RPMI7951 (cell line): ENCODE measurements at places on chromosomes 1 and 21. TPM values are rescaled to one million over a fixed set of nuclear protein-coding genes. Genes with fewer than 3 reads are reported as not detected.

The HECTD3 gene
- total RNA-seq: 23.6 and 27.9 TPM in 2 replicates

DNA sequence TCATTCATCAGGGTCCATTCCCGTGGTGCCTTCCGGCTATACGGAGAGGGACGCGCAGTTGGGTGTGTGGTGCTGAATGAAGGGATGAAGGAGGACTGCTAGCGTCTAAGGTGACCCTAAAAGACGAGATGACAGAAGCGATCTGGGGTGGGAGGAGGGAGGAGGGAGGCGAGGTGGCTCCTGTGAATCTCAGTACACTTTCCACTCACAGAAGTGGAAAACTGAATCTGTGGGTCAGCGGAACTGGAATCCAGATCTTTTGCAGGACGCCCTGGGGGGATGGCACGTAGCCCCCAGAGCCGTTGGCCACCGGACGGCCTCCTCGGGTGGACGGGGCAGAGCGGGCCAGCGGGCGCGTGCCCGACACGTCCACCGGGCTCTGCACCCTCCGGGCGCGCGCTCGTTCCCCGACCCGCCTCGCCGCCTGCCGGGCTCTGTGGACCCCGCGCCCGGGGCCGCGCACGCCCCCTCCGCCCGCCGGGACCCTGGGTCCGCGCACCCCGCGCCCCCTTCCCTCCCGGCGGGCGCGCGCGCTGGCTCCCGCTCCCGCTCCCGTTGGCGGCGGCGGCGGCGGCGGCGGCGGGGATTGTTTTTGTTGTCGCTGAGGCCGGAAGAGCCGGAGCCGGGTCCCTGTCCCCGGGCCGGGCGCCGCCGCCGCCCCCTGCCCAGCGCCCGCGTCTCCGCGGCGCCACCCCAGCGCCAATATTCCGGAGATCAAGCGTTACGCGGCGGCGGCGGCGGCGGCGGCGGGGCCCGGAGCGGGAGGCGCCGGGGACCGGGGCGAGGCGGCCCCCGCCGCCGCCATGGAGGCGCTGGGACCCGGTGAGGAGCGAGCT is at the start of gene AGO4:
TSS of gene AGO4 (plus strand) at position 403 of the 836 bp plus-strand sequence. CDS start at position 804, 401 bp downstream.
- peak; percentile 72 for DNase-seq

The KRTAP19-5 gene
- total RNA-seq: not detected in 2 replicates

- DNase-seq: no peak
Observed at GRCh38 chr21:45747233-45747766, 103.8 kb downstream of the PCBP3 start.

DNA sequence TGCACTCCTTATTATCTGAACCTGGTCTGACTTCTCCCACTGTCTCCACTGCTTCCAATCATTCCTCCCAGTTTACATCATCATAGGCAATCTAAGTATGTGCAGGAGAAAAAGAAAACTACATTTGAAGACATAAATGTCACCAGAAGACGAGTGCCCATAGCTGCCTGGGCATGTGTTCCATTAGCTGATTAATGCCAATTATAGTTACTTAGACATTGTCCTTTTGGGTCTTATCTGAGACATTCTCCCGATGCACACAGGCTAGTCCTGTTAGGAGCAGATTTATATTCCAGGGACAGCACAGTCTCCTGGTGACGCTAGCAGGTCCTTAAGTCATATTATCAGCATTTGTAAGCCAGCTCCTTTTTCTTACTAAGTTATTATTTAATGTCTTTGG is 52.6 kb upstream of the PTGFRN start:
- no peak for DNase-seq
